Activated T-cell treated with anti-CD3 and anti-CD28 coated beads, Interleukin-2, amount 50 U/mL, for 4 hours (primary cell): ENCODE measurements at places on chromosomes 6 and 20. TPM values are rescaled to one million over a fixed set of nuclear protein-coding genes. Genes with fewer than 3 reads are reported as not detected.

Gene PACRG
- not detected for total RNA-seq

Gene LY6G6F
- not detected for total RNA-seq

Gene NRSN1
- total RNA-seq = not detected

Gene TTK
- 7.6 TPM for total RNA-seq

Gene CST2
- total RNA-seq = not detected

Gene GNMT
- total RNA-seq = 0.71 TPM

Gene MEP1A
- not detected for total RNA-seq

Gene CLPSL1
- total RNA-seq = not detected

Gene SOX4
- 0.71 TPM for total RNA-seq

Gene LAMA4
- total RNA-seq = not detected

Gene TENT5A
- 1.3 TPM for total RNA-seq

Gene IP6K3
- total RNA-seq = not detected

Gene CD40
- total RNA-seq = 29.2 TPM

Gene NKAIN2
- total RNA-seq = not detected

Gene TGM3
- total RNA-seq = not detected

Gene C20orf144
- total RNA-seq = 0.20 TPM

Gene KIF25
- not detected for total RNA-seq

Gene TREM2
- total RNA-seq = not detected

Gene PTCHD4
- total RNA-seq = not detected

Gene FERMT1
- total RNA-seq = 0.08 TPM

Gene COL21A1
- not detected for total RNA-seq

Gene FOXS1
- total RNA-seq = not detected

Gene TRIM15
- total RNA-seq = not detected

Gene SGK1
- 26.4 TPM for total RNA-seq

Gene HSPA1L
- total RNA-seq = 1.7 TPM

Gene MYB
- total RNA-seq = 9.5 TPM

Gene CFB
- 1.4 TPM for total RNA-seq

Gene TUBB1
- not detected for total RNA-seq

Gene PPP1R3G
- total RNA-seq = not detected

Gene OPRM1
- total RNA-seq = not detected

Gene PLCB1
- 6.0 TPM for total RNA-seq

Gene COL20A1
- not detected for total RNA-seq

Gene COL9A3
- 0.33 TPM for total RNA-seq

Gene COL19A1
- total RNA-seq = 0.05 TPM

Gene MCCD1
- total RNA-seq = not detected

Gene TPD52L1
- 0.66 TPM for total RNA-seq

Gene FAM209B
- total RNA-seq = 1.1 TPM

Gene MYCT1
- not detected for total RNA-seq

Gene PDYN
- total RNA-seq = not detected
